AG10803 (cell line): ENCODE measurements at places on chromosomes 6 and 20.

DNA sequence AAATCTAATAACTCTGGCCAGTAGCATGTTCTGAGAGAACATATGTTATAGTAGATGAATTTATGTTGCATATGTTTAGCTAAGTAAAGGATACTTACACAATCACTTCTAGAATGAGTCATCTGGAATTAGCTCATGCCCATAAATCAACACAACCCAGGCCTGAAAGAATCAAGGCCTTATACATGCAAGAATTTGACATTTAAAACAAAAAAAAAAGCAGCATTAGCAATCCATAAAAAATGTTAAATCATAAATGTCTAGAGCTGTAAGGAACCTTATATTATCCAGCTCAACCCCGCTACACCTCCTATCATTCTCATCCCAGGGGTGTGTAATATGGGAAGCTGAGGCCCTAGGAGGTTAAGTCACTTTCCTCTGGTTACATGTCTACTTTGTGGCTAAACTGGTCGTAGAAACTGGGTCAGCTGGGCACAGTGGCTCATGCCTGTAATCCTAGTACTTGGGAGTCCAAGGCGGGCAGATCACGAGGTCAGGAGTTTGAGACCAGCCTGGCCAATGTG is 105.2 kb upstream of the CARMIL1 start:
- DNase-seq = peak; percentile 95

GRCh38 chr6:37507690-37508421 is 8.2 kb upstream of the CCDC167 start:
- DNase-seq = no peak

GRCh38 chr6:43738877-43739641 is 31.0 kb upstream of the VEGFA start:
- no peak for DNase-seq

- peak; percentile 51 for DNase-seq
These were observed 335.8 kb upstream of the NT5E start for GRCh38 chr6:85113934-85114580.

- no peak for DNase-seq
These were observed 65.0 kb downstream of the PSMG4 start for GRCh38 chr6:3323696-3324261.

DNA sequence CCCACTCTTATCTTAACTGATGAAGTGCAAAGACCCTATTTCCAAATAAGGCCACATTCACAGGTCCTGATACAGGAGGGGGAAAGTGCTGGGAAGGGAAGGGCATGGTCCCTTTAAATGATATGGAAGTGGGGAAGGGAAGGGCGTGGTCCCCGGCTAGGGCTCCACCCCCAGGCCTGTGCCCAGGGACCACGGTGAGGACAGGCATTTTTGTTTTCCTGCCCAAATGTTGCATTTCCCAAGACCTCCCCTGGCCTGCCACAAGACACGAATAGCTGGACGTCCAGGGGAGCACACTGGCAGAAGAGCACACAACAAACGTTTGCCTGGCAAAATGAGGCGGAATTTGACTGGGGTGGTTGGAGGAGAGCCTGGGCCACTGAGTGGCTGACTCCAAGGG is 16.1 kb upstream of the HFE start:
- DNase-seq = peak; percentile 42

GRCh38 chr6:75427329-75427728 is 66.3 kb downstream of the FILIP1 start:
- DNase-seq = no peak

DNA sequence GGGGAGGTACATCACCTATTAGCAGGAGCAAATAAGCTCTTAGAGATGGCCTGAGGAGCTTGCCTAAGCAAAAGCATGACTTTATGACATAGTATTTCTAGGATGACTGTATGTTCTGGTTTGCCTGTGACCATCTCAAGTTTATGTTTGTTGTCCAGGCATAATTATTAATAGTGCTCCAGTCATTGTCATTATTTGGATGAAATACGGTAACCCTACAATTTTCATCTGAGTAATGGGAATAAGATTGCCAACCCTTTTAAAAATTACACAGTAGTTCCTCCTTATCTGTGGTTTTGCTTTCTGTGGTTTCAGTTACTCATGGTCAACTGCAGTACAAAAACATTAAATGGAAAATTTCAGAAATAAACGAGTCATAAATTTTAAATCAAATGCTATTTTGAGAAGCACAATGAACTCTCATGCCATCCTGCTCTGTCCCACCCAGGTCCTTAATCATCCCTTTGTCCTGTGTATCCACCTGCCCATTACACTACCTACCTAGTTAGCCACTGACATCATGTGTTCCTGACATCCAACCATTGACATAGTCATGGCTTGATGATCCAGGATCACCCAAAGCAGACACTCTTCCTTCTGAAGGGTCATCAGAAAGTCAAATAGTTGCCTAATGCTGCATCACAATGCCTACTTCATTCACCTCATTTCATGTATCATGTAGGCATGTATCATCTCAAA is 27.0 kb upstream of the TFB1M start:
- DNase-seq = peak; percentile 56

DNA sequence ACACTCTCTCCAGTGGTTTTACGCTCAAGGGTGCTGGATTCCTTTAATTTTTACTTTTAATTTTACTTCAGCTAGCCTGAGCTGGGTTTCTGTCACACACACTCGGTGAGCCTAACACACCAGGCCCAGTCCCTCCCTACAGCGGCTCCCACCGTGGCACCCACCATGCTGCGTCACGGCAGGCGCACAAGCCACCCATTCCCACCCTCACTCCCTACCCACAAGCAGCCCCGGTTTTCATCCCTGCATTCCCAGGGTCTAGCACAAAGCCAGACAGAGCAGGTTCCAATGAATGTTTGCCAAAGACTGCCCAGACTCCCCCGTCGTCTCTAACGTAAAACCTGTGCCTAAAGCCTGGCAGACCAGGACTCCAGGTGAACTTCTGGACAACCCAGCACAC is 50.3 kb downstream of the MYH7B start:
- DNase-seq = no peak

GRCh38 chr6:15065261-15065989 is 180.4 kb upstream of the JARID2 start:
- DNase-seq = no peak

GRCh38 chr6:56231827-56232226 is 15.6 kb downstream of the COL21A1 start:
- DNase-seq = no peak

GRCh38 chr20:20869161-20869775 is 156.8 kb upstream of the RALGAPA2 start:
- no peak for DNase-seq

DNA sequence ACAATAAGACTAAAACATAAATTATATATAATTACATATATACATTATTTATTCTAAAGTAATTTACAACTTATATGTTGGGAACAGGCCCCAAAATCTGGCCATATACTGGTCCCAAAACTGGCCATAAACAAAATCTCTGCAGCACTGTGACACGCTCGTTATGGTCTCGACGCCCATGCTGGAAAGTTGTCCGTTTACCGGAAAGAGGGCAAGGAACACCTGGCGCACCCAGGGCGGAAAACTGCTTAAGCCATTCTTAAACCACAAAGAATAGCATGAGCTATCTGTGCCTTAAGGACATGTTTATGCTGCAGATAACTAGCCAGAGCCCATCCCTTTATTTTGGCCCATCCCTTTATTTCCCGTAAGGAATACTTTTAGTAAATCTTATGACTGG is 164.9 kb downstream of the CENPW start:
- no peak for DNase-seq

- DNase-seq = no peak
These were observed 295.3 kb downstream of the PRL start for GRCh38 chr6:22001396-22002027.

- no peak for DNase-seq
These were observed 150.7 kb downstream of the CD24 start for GRCh38 chr6:106823732-106824351.

- no peak for DNase-seq
These were observed 6.4 kb downstream of the VNN2 start for GRCh38 chr6:132751306-132751705.

DNA sequence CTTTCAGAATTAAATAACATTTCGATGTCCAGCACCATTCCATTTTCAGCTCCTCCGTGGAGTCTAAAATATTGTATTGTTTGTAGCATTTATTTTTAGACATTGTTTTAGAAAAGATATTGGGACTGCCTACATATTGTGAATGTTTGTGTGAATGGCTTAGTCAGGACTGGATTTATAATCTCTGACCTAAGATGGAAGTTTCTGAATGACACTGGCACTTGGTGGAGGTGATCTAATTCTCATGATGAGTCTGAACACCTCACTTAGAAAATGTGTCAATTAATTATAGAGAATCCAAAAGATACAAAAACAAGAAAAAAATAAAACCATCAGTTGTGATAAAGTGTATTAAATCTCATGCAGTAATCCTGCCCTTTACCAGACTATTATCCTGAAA is 60.8 kb upstream of the HBS1L start:
- DNase-seq = no peak

DNA sequence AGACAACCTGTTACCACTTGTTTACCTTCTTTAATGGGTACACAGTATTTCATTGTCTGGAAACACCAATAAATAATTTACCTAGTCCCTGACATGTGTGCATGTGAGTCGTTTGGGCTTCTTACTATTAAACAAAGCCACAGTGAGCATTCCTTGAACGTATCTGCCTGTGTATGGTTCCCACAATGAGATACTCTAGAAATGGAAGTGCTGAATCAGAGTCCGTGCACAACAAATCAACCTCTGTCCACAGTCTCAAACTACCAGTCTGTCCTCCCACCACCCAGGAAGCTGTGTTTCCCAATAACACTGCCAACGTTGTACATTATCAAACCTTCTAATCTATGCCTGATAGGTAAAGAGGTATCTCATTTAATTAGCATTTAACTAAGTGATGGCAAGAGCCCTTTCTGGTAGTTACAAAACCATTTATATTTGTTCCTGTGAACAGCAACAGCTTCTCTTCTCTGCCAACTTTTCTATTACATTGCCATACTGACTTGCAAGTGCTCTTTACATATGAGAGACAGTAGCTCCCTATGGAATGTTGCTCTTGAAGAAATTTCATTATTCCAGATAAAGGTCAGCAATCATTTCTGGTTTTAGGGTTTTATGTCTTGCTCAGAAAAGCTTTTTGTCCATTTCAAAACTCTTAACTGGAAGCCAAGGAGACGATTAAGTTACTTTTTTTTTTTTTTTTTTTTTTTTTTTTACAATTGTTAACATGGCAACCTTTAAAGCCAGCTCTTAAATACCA is 14.7 kb downstream of the JAG1 start:
- DNase-seq = no peak
